ENCODE measurements at places on chromosomes 3 and 15.

GRCh38 chr15:65400760-65401610 lies 21.8 kb downstream of the IGDCC4 start:
- no peak for DNase-seq

- peak; percentile 50 for DNase-seq
Observed at GRCh38 chr3:161913786-161914389, 417.3 kb downstream of the OTOL1 start.

DNA sequence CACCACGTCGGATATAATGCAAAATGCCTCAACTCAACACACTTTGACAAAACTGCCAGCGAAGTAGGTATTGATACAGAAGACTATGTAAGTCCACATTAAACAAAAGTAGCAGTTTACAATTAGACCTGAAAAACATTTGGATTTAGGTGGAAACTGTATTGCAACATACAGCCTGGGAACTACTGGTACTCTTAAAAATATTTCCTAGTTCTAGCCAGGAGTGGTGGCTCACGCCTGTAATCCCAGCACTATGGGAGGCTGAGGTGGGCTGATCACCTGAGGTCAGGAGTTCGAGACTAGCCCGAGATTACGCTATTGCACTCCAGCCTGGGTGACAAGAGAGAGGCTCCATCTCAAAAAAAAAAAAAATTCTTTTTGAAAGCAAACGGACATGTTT lies 246.2 kb downstream of the ZBTB20 start:
- DNase-seq, result no peak

GRCh38 chr15:56996746-56997470 lies 78.5 kb downstream of the TCF12 start:
- no peak for DNase-seq

GRCh38 chr15:28003302-28004037 lies 95.6 kb downstream of the OCA2 start:
- DNase-seq, result no peak

DNA sequence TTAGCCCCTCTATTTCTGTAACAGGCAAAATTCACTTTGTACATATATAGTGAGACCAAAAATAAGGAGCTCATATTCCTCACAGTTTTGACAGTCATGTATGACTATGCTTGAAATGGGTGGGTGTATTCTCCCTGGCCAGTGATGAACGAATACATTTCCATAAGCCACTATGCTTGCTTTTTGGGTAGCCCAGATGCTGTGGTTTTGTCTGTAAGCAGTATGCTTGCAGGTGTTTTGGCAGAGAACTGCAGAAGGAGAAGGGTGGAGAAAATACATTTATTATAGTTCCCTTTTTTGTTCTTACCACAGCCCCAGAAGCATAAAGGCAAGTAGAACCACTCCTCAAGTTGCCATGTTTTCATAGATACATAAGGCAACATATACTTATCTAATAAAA lies 131.2 kb downstream of the RBMS3 start:
- no peak for DNase-seq

GRCh38 chr3:66673293-66673692 lies 172.5 kb upstream of the LRIG1 start:
- no peak for DNase-seq

DNA sequence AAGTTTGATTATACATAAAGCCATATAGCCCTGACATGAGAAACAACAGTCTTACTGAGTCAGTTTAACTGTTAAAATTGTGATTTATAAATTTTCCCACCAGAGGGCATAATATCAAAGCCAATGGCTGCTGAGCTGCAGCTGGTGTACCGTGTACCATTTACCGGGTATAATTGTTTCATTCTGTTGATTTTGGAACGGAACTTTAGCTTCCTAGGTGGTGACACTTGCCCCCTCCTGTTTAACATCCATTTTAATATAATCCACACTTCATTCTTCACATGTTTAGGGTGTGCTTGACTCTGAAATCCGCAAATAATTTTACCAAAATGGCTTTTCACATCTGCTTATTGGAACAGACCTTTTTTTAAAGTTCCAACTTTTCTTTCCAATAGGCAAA lies 72.8 kb downstream of the SLC9A9 start:
- peak; percentile 4 for DNase-seq

GRCh38 chr3:175818811-175819464 lies 959.8 kb downstream of the NAALADL2 start:
- no peak for DNase-seq

DNA sequence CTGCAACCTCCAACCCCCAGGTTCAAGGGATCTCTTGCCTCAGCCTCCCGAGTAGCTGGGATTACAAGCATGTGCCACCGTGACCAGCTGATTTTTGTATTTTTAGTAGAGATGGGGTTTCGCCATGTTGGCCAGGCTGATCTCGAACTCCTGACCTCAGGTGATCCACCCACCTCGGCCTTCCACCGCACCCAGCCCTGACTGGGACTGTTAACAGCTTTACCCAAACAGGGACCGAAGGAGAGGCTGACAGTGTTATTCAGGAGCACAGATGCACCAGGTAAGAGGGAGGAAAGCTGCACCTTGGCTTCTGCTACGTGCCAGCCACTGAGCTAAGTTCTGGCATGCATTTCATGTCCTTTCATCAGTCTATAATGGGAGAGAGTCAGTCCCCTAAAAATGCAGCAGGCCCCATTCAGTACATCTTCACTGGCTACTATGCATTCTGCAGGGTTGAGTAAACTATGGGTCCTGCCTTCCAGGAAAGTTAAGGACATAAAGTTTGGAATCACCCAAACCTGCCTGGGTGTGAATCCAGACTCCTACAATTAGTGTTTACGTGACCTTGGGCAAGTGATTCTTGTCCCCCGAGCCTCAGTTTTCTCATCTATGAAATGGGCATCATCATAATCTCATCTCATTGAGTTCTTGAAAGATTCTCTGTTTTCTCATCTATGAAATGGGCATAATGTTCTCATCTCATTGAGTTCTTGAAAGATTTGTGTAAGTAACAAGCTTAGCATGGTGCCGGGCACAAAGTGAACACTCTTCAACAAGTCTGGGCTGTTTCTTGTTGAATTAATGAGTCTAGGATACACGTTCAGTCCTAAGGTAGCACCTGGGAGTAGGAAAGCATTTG lies 82.2 kb downstream of the CPN2 start:
- DNase-seq, result no peak

DNA sequence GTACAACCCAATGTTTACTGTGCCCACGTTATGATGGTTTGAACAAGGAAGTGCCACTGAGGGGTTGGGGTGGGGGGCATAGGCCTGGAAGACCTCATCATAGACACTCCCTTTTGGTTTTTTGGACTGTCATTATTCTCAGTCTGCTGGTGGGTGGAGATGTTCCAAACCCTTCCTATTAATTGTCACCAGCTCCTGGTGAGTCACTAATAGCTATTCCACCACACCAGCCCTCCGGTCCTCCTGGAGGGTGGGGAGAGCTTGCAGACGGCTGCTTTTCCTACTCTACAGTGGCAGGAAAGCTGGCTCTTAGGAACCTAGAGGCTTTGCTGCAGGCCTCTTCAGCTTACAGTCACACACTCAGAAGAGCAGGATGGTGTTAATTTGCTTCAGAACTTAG lies 9.0 kb upstream of the COPG1 start:
- DNase-seq, result no peak

DNA sequence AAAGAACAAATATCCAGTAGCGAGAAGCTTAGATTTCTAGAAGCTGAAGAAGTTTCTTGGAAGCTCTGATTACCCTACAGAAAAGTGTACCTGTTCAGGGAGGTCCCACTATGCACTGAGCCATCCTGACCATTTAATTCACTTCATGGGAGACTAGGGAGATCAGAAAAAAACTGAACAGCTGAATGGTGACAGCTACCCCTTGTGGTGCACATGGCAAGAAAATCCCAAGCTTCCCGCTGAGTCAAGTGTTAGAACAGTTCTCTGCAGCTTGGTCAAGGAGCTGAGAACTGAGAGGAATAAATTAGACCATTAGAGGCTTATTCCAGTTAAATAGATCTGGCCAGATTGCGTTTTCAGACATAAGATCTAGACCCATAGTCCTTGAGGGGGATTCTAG lies 197.2 kb upstream of the VEPH1 start:
- no peak for DNase-seq

- no peak for DNase-seq
Observed at GRCh38 chr3:49553324-49553691, 969 bp upstream of the BSN start.

DNA sequence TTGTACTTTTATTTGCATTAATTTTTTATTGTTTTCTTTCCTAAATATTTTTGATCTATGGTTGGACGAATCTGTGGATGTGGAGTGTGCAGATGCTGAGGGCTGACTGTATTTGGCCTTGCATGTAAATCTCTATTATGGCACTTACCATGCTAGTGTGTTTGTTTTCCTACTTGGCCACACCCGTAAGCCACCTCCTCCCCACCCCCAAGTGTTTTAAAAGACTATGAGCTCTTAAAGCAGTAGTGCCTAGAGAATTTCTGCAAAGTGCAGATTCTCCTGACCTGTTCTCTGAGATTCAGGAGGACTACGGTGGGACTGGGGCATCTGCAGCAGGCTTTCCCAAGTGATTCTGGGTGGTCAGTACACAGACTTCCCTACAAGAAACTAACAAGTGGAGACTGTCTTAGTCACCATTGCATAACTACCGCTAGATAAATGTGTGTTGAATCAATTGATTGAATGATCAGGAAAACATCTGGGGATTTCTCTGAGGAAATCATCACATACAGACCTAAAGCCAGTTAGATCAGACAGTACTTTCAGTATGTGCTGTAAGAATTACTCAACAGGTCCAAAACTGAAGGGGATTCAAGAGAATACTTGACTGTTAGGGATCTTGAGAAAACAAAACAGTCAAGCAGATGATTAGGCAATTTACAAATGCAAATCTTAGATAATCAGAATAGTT lies 6.2 kb upstream of the TIPARP start:
- no peak for DNase-seq

DNA sequence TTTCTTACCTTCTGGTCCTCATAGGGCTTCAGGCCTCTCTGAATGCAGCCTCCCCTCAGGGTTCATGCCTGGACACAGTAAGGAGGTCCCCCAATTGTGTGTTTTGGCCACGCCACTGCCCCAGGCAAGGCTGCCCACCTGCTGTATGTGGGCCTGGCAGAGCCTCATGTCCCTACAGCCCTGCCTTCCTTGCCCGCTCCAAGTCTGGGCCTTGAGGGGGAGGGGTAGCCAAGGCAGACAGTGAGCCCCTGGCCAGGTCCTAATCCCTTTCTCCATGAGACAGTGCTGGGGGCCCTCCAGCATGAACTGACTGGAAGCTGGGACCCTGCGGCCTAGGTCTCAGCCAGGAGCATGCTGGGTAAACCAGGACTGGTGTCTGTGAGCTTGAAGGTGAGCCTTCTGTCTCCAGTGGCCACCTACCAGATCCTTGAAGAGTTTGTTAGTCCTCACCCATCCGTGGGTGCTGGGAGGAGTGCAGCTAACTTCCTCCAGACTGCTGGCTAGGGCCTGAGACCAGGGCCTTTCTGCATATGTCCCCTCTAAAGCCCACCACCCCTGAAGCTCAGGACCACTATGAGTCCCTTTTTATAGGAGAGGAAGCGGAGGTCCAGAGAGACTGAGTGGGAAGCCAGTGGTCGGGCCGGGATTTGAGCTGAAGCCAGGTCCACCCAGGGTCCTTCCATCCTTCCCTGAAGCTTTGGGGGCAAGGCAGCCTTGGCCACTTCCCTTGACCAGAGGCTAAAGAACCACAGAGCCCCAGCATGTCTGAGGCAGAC lies 8.7 kb downstream of the ZBTB47 start:
- DNase-seq, result no peak
